MCF 10A (cell line): ENCODE measurements at places on chromosomes 2 and 18.

DNA sequence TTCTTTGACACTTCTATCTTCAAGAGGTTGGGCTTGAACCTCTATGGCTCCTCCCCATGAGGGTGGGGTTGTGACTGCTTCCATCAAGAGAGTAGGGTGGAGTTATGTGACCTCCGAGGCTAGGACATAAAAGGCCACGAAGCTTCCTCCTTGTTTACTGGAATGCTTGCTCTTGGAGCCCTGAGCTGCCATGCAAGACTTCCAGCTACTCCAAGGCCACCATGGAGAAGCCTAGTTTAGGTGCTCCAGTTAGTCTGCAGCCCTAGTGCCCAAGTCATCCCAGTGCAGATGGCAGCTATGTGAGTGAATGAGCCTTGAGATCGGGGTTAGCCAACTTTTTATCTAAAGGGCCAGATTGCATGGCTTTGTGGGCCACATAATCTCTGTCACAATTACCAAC is 2.4 kb upstream of the MERTK start:
- peaks cover 19% of the 10 kb centered on the region for H3K4me1 ChIP-seq
- no peak overlapping the region for H3K4me3 ChIP-seq
- H3K27ac ChIP-seq, result no peak overlapping the region
- no peak for DNase-seq
- H3K27me3 ChIP-seq, result peaks cover 19% of the 10 kb centered on the region

- peaks cover 31% of the 10 kb centered on the region for H3K4me1 ChIP-seq
- peak overlapping the region; percentile 21 for H3K27ac ChIP-seq
- H3K36me3 ChIP-seq, result no peaks in the 10 kb centered on the region
- no peak overlapping the region for H3K4me3 ChIP-seq
- DNase-seq, result peak; percentile 5
Measured at GRCh38 chr18:41323044-41323443, 632.0 kb upstream of the PIK3C3 start.

GRCh38 chr2:206095536-206096332 is 9.8 kb upstream of the INO80D start:
- H3K27me3 ChIP-seq, result no peaks in the 10 kb centered on the region
- no peak overlapping the region for H3K4me3 ChIP-seq
- no peak for DNase-seq

DNA sequence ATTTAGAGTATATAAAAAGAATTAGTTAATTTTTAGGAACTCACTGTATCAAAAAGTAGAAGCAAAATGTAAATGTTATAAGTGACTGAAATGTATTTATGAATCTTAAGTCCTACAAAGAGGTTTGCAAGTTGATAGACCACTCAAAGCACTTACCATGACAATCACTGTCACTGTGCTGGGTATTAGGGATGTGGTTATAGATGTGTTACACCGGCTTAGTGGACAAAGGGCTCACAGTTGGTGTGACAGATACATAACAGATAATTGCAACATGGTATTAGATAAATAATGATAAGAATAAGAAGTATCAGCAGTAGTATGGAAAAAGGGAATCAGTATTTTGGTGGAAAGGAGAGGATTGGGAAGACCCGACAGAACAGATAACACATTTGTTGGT is 21.6 kb downstream of the AGFG1 start:
- H3K4me1 ChIP-seq, result peaks cover 16% of the 10 kb centered on the region
- DNase-seq, result no peak
- no peak overlapping the region for H3K27ac ChIP-seq
- no peak overlapping the region for H3K4me3 ChIP-seq

DNA sequence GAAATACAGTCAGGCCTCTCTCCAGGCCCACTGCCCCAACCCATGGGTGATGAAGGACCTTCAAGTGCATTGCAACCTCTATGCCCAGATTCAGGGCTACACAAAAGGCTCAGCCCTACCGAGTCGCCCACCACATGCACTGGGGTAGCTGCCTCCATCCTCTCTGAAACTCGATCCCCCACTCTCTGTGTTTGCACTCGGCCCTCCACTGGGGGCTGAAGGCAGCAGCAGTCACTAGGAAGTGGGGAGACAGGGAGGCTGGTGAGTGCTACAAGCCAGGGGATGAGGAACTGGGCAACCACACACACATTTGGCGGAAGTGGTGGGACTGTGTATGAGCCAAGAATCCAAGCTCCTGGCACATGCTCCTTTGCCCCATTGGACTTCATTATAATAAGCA is 94.6 kb downstream of the CERS6 start:
- peaks cover 32% of the 10 kb centered on the region for H3K4me1 ChIP-seq
- H3K27ac ChIP-seq, result no peak overlapping the region
- DNase-seq, result no peak
- no peaks in the 10 kb centered on the region for H3K27me3 ChIP-seq

- no peaks in the 10 kb centered on the region for H3K27me3 ChIP-seq
Measured at GRCh38 chr2:195094330-195094729, 562.7 kb upstream of the SLC39A10 start.

DNA sequence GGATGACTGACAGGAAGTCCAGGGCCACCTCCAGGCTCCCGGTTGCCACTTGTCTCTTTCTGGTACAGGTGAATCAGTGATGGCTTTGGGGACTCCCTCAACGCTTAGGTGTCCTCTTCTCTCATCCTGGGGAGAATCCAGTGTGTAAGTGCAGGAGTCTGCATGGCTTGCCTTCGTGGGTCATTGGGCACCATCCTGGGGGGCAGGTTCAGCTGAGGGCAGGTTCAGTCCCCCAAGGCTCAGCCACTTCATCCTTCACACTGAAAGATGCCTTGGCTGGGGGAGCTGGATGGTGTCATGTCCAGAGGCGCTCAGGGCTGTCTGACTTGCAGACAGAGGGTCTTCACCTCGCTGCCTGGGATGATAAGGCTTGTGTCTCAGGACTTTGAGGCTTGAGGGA is 29.2 kb downstream of the SH3RF3 start:
- H3K36me3 ChIP-seq, result peaks cover 4% of the 10 kb centered on the region
- DNase-seq, result no peak
- H3K27me3 ChIP-seq, result no peaks in the 10 kb centered on the region
- H3K27ac ChIP-seq, result no peak overlapping the region

DNA sequence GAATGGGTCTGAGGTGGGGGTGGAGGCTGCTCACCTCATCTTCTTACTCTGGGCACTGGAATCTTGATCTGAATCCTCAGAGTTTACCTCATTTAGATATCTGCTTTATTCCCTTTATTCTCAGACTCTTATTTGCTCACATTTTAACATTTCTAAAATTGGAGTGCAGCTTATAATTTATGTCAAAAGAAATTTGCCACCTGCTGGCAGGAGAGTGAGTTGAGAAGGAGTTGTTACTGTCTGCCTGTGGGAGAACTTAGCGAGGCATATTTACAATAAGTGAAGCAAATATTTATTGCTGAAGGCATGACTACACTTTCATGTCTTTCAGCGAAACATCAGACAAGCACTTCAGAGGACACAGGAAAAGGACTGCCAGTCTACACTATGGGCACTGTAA is 16.4 kb upstream of the KIAA2012 start:
- H3K4me3 ChIP-seq, result no peak overlapping the region
- H3K36me3 ChIP-seq, result no peaks in the 10 kb centered on the region
- peaks cover 65% of the 10 kb centered on the region for H3K27me3 ChIP-seq

GRCh38 chr2:49332415-49332814 is 178.1 kb upstream of the FSHR start:
- H3K27ac ChIP-seq, result no peak overlapping the region
- no peaks in the 10 kb centered on the region for H3K36me3 ChIP-seq
- no peaks in the 10 kb centered on the region for H3K4me1 ChIP-seq
- peaks cover 15% of the 10 kb centered on the region for H3K27me3 ChIP-seq
- no peak overlapping the region for H3K4me3 ChIP-seq
- DNase-seq, result no peak

DNA sequence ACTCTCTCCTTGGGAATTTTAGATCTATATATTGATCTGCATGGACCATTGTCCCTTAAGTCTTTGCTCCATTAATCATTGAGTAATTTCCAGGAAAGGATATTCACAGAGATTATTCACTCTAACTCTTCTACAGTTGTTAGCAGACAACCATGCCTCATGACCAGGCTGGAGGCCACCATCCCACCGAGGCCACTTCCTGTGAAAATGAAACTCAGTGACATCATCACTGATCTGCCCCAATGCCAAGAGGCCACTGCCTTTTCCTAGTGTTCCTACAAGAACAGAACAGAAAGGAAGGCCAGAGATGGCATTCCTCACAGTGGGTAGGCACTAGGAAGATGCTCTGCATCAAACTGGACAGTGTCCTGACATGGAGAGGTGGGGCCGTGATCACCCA is 161.3 kb downstream of the DTNA start:
- no peaks in the 10 kb centered on the region for H3K36me3 ChIP-seq
- no peak for DNase-seq
- H3K4me1 ChIP-seq, result no peaks in the 10 kb centered on the region
- H3K27me3 ChIP-seq, result peaks cover 10% of the 10 kb centered on the region
- H3K27ac ChIP-seq, result no peak overlapping the region

DNA sequence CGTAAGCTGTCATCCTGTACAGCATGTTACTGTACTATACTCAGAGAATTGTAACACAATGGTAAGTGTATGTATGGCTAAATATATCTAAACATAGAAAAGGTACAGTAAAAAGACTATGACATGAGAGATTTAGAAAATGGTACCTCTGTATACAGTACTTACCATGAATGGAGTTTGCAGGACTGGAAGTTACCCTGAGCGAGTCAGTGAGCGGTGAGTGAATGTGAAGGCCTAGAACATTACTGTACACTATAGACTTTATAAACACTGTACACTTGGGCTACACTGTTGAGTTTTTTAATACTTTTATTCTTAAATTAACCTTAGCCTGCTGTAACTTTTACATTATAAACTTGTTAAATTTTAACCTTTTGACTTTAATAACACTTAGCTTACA is 1.5 kb downstream of the DDX18 start:
- no peaks in the 10 kb centered on the region for H3K4me1 ChIP-seq
- H3K27me3 ChIP-seq, result peaks cover 10% of the 10 kb centered on the region
- no peak for DNase-seq
- H3K27ac ChIP-seq, result peak overlapping the region; percentile 95
- peaks cover 47% of the 10 kb centered on the region for H3K36me3 ChIP-seq
- H3K4me3 ChIP-seq, result peak overlapping the region; percentile 87

GRCh38 chr18:11073971-11074370 is 75.4 kb downstream of the PIEZO2 start:
- no peak overlapping the region for H3K4me3 ChIP-seq
- no peaks in the 10 kb centered on the region for H3K36me3 ChIP-seq

GRCh38 chr18:69785466-69785865 is 162.2 kb downstream of the CD226 start:
- no peak overlapping the region for H3K4me3 ChIP-seq
- H3K27ac ChIP-seq, result no peak overlapping the region
- no peaks in the 10 kb centered on the region for H3K27me3 ChIP-seq
- H3K4me1 ChIP-seq, result peaks cover 6% of the 10 kb centered on the region
- no peak for DNase-seq

DNA sequence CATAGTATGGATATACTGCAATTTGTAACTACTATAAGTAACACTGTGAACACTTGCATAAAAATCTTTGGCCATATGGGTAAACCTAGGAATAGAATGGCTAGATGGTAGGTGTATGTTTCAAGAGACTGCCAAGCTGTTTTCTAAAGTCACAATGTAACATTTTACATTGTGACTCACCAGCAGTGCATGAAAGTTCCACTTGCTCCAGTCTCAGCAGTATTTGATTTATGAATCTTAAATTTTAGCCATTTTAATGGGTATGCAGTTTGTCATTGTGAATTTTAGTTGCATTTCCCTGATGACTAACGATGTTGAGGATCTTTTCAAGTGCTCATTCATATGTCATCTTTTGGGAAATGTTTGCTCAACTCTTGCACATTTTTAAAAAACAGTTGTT is 86.1 kb downstream of the FARSB start:
- no peak for DNase-seq
- H3K27me3 ChIP-seq, result no peaks in the 10 kb centered on the region
- peaks cover 19% of the 10 kb centered on the region for H3K4me1 ChIP-seq

DNA sequence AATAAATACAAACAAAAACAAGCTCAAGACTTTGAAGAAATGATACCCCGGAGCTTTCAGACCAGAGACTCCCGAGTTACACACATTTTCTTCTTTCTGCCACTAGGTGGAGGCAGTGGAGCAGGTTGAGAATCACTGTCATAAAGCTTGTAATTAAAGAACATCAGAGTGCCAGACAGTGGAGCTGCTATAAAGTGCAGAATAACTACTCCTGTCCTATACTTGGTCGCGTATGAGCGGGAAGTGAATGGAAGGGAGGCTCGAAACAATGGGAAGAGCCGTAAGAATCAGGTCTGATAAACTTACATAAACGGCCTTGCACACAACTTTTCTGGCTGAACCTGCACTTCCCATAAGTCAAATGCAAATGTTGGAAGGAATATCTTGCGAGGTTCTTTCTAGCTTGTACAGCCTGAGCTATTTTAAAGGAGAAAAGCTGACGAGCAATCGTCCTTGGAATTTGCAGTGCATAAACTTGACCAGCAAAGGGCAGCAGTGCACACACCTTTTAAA is 189.0 kb downstream of the RPIA start:
- DNase-seq, result peak; percentile 70
- no peaks in the 10 kb centered on the region for H3K4me1 ChIP-seq
- H3K27me3 ChIP-seq, result peaks cover 63% of the 10 kb centered on the region
- H3K4me3 ChIP-seq, result no peak overlapping the region

DNA sequence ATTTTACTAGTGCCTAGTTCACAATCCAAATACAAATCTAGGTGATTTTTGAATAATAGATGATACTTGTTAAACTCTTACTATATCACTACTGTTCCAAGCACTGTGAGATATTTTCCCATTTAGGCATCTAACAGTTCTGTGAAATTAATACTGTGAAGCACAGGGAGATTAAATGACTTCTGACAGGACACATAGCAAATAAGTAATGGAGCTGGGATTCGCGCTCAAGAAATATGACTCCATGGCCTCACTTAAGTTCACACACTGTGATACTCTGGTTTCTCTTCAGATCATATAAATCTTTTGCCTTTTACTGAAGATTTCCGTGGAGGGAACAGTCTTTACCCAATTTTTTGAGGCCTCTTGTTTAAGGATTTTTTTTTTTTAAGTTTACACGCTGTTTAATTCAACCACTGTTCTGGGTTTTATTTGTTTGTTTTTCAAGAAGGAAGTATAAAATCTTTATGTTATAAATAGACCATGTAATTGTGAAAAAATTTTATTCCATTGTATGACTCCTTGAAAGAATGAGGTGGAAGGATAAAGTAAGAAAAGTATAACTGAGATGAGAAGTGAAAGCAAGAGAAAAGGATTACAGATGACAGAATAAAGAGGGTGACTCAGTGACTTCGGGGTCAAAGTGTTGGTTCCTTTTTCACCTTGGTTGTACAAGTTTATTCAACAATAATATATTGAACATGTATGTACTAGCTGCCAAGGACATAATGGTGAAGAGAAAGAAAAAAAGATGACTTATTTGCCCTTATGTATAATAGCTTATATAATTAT is 30.2 kb downstream of the RBM45 start:
- H3K4me1 ChIP-seq, result no peaks in the 10 kb centered on the region
- no peaks in the 10 kb centered on the region for H3K36me3 ChIP-seq
- no peaks in the 10 kb centered on the region for H3K27me3 ChIP-seq
- no peak for DNase-seq
- H3K27ac ChIP-seq, result no peak overlapping the region

DNA sequence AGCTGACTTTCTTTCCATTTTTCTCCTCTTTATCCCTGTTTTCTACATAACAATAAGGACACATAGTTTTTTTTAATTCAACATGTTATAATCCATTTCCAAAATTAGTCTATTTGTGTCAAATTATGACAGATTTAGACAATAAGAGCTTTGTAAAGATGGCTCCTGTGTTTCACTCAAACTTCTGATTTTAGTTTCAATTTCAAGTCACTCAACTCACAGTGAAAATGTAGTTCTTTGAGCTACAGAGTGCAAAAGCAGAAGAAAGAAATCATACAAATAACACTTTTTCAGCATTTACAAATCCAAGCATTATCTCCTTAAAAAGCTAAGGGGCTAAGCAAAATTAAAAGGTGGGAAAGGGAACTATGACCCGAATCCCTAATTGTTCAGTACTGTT is 340.7 kb upstream of the TRIB2 start:
- H3K27ac ChIP-seq, result peak overlapping the region; percentile 57
- no peak overlapping the region for H3K4me3 ChIP-seq
- peaks cover 5% of the 10 kb centered on the region for H3K4me1 ChIP-seq
- H3K36me3 ChIP-seq, result peaks cover 6% of the 10 kb centered on the region
- H3K27me3 ChIP-seq, result no peaks in the 10 kb centered on the region
- no peak for DNase-seq
